Common myeloid progenitor, CD34-positive (primary cell): ENCODE measurements at places on chromosomes 1 and 21.
A peak's percentile ranks its signal among the peaks of the same experiment; 100 is the strongest.

- DNase-seq: no peak
Observed at GRCh38 chr1:59761443-59761842, 53.3 kb upstream of the HOOK1 start.

- no peak for DNase-seq
Observed at GRCh38 chr21:30953605-30954004, 72.2 kb upstream of the KRTAP11-1 start.

GRCh38 chr1:37161171-37161570 is 126.9 kb upstream of the GRIK3 start:
- no peak for DNase-seq

GRCh38 chr1:160748181-160748877 is 9.3 kb downstream of the SLAMF7 start:
- no peak for DNase-seq

DNA sequence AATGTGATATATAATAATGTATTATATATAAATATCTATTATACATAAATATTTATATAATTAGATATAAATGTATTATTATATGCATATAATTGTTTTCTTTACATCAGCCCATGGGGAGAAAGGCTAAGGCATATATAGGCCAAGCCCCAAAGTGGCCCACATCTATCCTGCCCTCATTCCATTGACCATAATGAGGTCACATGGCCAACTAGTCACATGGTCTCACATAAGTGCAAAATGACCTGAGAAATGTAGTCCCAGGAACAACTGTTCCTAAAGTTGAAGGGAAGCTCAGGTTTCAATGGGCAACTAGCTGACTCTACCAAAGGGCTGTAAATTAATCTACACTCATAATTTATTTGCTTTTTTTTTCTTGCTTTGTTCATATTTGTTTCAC is 14.5 kb upstream of the CCDC185 start:
- no peak for DNase-seq

DNA sequence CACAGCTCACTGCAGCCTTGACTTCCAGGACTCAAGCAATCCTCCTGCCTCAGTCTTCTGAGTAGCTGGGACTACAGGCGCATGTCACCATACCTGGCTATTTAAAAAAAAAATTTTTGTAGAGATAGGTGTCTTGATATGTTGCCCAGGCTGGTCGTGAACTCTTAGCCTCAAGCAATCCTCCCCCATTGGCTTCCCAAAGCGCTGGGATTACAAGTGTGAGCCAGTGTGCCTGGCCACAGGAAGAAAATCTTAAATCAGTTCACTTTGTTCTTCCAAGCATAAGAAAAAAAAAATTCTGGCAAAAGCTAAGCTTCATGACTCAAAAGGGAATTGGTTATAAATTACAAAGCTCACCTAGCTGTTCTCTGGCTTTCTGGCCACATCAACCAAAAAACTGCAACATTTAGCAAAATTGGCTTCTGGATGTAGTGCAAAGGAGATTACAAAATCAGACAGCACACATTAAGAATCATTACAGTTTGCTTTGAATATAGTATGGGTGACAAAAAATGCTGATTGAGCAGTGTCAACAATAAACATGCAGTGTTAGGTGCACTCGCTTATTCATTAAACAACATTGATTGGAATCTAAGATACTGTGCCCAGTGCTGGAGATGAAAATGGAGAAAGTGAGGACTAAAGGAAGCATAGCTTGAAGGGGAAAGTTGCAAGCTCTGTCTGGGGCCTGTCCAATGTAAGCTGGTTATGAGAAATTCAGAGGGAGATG is 76.7 kb downstream of the KCTD3 start:
- DNase-seq: no peak

DNA sequence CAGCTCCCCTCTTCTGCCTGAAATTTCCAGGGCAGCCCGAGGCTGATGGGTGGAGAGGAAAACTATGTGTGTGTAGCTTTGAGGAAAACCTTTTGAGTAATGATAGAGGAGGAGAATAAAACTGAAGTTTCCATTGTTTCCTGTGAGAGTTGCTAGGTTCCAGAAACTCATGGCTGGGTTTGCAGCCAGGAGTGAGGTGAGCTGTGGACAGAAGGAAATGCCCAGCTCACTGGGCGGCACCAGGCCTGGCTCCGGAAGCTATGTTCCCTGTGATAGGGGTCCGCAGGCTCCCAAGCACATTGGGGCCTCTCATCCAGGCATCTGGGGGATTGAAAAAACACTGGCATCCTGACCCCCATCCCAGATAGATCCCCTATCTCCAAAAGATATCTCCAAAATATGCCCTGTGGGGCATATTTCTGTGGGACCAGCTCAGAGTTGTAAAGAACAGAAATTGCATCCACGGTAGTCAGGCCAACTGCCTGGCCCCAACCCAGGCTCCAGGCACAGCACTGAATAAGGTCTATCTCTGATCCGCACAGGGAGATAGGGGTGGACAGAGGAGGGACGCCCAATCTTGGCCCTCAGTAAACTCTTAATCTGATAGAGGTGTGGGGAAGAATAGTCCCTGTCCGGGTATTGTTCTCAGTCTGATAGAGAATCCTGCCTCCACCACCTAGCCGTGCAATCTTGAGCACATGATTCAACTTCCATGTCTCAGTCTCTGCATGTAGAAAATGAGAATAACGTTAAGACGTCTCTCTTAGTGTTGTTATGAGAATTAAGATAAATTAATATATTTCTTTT is 1.8 kb upstream of the HSPG2 start:
- DNase-seq: no peak

DNA sequence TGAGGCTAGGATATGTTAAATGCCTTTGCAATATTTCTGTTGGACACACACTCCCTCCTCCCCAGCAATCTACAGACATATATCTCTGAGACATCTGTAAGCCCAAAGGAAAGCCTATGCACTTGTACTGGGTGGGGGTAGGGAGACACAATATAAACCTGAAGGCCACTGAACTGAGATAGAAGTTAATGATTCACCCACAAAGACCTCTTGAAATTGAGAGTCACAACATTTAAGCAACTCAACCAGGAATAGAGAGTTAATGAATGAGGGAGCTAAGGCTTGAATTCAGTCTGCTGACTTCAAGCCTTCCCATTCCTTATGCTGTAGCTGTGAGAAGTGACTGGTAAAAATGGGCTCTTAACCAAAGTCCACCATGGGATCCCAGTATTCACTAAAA is 5.0 kb downstream of the OR10J1 start:
- DNase-seq: no peak

DNA sequence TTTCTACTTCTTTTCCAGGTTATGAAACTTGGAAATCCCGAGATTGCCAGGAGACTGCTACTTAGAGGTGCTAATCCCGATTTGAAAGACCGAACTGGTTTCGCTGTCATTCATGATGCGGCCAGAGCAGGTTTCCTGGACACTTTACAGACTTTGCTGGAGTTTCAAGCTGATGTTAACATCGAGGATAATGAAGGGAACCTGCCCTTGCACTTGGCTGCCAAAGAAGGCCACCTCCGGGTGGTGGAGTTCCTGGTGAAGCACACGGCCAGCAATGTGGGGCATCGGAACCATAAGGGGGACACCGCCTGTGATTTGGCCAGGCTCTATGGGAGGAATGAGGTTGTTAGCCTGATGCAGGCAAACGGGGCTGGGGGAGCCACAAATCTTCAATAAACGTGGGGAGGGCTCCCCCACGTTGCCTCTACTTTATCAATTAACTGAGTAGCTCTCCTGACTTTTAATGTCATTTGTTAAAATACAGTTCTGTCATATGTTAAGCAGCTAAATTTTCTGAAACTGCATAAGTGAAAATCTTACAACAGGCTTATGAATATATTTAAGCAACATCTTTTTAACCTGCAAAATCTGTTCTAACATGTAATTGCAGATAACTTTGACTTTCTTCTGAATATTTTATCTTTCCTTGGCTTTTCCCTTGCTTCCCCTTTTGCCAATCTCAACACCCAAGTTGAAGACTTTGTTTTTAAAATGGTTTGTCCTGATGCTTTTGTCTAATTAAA is 4.0 kb downstream of the CDKN2C start:
- no peak for DNase-seq

GRCh38 chr1:38392861-38393260 is 346.3 kb upstream of the POU3F1 start:
- DNase-seq: no peak

GRCh38 chr1:158398818-158399514 is at the start of gene OR10T2:
TSS of gene OR10T2 (minus strand) at chr1:158399466. CDS start at chr1:158399466, 0 bp downstream.
- no peak for DNase-seq

DNA sequence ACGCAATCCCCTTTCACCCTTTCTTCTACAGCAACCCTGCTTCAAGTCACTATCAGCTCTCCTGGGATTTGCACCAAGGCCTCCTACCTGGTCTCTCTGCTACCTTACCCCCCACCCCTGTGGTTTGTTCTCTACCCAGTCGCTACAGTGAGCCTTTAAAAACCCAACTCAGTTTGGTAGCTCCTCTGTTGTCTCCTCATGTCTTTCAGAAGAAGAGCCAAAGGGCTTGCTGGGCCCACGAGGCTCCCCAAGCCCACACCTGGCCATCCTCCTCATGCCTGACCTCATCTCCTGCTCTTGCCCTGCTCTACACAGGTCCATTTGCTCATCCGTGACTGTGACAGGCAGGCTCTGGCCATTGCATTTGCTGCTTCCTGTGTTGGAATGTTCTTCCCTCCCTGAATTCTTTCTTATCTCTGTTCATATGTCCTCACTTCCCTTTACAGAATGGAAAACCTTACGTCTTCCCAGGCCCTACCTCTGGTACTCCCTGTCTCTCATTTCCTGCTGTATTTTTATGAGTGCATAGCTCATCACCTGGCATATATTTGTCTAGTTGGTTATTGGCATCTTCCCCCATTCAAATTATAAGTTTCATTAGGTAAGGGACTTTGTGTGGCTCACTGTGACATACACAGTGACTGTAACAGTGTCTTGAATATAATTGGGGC is 3.3 kb downstream of the RGS16 start:
- no peak for DNase-seq

DNA sequence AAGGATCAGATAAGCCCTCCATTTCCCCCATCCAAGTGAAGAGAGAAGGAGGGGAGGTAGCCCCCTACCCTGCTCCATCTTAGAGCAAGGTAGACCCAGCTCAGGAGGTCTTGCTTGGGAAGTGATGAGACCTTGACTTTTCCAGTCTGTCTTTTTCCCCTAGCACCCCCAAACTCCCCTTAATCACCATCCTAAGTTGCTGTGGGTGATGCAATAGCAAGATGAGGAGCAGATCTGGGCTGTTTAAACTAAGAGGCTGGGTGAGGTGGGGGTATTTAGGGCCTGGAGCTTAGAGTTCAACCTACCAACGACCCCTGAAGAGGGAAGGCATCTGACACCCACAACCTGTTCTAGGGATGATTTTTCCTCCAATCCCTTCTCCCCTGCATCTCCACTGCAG is 1.7 kb downstream of the ATP1A2 start:
- DNase-seq: no peak

DNA sequence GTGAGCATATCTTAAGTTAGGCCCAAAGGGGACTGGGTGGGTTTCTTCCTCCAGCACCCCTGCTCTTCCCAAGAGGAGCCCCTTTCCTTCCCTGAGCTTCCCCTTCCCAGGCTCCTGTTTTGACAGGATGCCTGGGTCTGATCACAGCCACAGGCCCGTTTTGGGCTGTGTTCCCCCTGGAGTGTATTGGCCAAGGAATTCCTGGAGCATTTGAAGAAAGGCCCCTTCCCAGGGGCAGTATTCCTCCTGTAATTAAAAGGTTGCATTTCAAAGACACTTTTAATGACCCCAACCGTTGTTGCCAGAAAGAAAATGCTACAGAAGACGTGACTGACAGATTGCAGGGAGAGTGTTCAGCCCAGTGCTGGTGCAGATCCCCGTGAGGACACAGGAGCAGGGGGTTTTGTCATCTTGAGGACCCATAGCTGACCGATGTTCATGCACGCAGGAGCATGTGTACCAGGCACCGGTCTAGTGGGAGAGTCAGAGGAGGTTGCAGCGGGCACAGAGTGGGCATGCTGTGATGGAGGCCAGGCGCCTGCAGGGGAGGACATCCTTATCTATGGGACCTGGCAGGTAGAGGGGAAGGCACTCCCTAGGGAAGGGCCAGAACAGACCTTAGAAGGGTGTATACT is 19.3 kb upstream of the LBR start:
- DNase-seq: no peak

GRCh38 chr1:186152620-186153239 is 222.3 kb downstream of the TPR start:
- no peak for DNase-seq

DNA sequence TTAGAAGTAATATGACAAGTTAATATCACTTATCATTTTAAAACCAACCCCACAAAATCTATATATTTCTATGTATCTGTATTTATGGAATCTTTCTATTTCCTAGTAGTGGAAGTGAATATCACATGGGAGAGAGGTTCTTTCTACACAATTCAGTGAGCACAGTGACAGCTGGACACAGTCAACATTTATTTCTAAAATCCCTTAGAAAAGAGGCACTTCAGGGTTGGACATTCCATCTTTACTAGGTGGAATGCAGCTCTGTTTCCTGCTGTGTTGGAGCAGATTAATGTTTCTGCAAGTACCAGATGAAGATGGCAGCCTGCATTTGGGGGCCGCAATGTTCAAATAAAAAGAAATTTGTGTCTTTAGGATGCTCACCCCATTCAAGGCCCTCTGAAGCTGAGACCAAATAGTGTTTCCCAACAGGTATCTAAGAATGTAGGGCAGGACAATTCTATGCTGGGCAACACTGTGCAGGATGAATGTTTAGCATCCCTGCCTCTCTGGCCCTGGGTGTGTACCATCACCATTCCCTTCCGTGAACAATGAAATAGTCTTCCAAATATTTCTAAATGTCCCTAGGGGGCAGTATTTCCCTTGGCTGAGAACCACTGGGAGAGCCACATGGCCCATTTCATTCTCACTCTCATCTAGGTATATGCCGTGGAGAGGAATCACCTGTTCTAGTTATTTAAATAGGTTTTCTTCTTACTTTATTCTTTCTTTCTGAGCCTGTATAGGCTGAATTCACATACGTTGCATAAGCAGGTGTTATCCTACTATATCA is 394.8 kb downstream of the PRDM2 start:
- DNase-seq: peak; percentile 3

- DNase-seq: no peak
Observed at GRCh38 chr1:232188318-232188717, 441.6 kb downstream of the SIPA1L2 start.

- DNase-seq: no peak
Observed at GRCh38 chr1:150366416-150367296, 2.7 kb downstream of the RPRD2 start.

- DNase-seq: no peak
Observed at GRCh38 chr21:27831816-27832569, 865.1 kb upstream of the ADAMTS5 start.

DNA sequence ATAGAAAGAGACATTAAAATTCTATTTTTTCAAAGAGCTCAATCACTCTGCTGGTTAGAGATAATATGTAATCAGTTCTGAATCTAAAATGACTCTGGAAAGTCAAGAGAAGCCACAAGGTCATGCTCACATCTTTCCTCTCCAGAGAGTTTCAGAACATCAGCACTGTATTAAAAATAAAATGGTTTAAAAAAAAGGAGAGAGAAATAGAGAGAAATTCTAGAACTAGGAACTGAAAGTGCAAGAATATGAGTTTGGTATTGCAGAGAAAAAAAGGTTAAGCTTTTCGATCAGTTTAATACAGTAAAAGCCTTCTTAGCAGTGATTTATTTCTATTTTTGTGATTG is 44.0 kb upstream of the DIPK1A start:
- no peak for DNase-seq
